Heart right ventricle (tissue), 16 donors: ENCODE measurements at places on chromosomes 16 and 17. TPM values are rescaled to one million over a fixed set of nuclear protein-coding genes. Genes with fewer than 3 reads are reported as not detected.

Gene TBC1D3E
- not detected for polyA plus RNA-seq

Gene CES5A
- not detected for polyA plus RNA-seq

Gene NKD1
- polyA plus RNA-seq, result 0.22 TPM

Gene ACSM2A
- polyA plus RNA-seq, result not detected

Gene CD79B
- polyA plus RNA-seq, result 5.8 TPM

Gene CRK
- 22.2 TPM for polyA plus RNA-seq

Gene RASL10B
- 6.9 TPM for polyA plus RNA-seq

Gene WNT9B
- 0.19 TPM for polyA plus RNA-seq

Gene MRM3
- polyA plus RNA-seq, result 20.8 TPM

Gene MEIOB
- polyA plus RNA-seq, result not detected

Gene HOXB3
- polyA plus RNA-seq, result 5.9 TPM

Gene ZNF174
- 6.7 TPM for polyA plus RNA-seq

Gene ATP2C2
- polyA plus RNA-seq, result not detected
